ENCODE measurements at places on chromosomes 5 and 9.

DNA sequence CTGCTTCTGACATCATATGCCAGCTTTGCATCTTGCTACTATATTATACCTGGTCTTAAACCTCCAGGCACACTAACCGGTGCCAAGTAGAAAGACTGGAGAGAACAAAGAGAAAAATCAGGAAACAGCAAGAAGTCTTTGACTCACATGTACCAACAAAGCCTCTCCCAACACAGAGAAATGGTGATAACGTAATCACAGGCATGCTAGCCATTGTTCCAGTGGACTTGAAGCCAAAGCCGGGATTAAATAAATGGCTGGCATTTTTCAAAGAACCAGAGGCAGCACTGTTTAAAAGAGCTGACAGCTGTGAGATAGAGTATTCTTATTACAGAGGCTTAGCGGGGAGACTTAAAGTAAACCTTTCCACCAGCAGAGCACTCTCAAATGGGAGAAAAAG is 148.4 kb upstream of the NFIL3 start:
- DNase-seq = no peak

DNA sequence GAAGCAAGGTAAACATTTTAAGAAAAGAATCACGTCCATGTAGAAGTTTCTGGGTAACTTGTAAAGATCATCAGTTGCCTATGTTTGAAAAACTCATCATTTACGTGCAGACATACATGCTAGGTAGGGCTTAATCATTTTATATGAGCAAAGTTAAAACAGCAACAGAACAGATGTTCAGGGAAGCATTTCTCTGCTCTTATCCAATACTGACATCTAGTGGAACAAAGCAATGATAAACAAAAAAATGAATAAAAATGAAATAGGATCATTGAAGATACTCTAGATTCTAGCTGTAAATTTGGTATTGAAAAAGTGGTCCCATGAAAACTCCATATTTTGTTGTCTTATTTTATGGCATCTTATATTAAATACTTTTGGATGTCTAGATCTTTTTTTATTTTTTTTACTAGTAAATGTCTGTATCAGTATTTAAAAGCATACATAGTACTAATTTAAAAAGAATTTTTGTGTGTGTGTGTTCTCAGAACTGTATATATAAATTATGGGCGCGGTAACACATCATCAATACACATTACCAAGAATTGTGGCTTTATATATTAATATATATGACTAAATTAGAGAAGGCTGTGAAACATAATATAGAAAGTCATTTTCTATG is 1050.2 kb downstream of the CDH12 start:
- no peak for DNase-seq

GRCh38 chr5:109865637-109866036 is 175.9 kb downstream of the MAN2A1 start:
- DNase-seq = no peak

DNA sequence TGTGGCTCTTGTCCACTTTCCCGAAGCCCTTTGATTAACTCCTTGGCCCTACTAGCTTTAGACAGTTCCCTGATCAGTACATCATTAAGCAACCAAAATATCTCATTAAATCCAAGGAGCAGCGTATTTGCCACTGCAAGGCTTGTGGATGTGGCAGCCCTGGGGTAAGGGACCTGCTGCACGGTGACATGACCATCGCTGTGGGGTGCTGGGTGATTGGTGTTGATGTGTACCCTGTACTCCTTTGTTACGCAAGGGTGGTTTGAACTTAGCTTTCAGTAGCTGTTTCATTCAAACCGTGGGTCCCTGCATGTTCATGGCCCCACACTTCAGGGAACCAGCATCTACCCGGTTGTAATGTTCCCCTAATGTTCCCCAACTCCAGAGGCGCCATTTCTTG is 41.0 kb downstream of the OTULIN start:
- no peak for DNase-seq

GRCh38 chr5:177404641-177405179 is 4.2 kb upstream of the PFN3 start:
- DNase-seq = no peak

DNA sequence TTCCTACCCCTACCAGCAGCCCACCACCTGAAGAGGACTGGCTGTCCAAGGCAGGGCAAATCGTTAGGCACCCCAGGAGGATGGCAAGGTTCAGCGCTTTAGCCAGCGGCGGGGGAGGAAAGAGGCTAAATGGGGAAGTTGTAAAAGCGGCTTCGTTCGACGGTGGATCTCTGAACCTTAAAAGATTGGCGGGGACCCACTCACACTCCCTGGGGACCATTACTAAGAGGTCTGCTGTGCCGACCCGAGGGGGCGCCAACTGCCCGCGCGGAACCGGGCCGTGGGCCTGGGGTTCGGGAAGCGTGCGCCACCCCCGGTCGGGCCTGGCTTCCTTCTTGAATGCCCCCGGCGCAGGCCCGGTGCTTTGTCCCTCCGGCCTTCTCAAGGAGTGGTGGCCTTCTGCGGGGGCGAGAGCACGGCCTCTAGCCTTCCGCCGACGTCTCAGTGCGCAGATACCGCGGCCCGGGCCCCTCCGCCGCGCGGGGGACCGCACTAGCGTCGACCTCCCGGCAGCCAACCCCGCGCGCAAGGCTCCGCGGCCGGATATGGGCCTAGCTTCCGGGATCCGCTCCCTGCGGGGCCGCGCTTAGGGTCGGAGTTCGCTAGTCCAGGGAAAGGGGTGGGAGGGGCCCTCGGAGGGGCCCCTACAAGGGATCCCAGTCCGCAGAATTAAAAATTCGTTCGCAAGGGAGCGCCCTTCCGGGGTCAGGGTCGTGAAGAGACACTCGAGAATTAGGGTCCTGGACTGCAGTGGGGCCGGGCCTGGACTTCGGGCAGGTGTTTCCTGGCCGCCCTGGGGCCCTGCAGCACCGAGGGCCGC is 10.5 kb downstream of the NR2F1-AS1 start:
- DNase-seq = no peak

GRCh38 chr5:143304836-143305475 is 98.5 kb downstream of the NR3C1 start:
- no peak for DNase-seq

DNA sequence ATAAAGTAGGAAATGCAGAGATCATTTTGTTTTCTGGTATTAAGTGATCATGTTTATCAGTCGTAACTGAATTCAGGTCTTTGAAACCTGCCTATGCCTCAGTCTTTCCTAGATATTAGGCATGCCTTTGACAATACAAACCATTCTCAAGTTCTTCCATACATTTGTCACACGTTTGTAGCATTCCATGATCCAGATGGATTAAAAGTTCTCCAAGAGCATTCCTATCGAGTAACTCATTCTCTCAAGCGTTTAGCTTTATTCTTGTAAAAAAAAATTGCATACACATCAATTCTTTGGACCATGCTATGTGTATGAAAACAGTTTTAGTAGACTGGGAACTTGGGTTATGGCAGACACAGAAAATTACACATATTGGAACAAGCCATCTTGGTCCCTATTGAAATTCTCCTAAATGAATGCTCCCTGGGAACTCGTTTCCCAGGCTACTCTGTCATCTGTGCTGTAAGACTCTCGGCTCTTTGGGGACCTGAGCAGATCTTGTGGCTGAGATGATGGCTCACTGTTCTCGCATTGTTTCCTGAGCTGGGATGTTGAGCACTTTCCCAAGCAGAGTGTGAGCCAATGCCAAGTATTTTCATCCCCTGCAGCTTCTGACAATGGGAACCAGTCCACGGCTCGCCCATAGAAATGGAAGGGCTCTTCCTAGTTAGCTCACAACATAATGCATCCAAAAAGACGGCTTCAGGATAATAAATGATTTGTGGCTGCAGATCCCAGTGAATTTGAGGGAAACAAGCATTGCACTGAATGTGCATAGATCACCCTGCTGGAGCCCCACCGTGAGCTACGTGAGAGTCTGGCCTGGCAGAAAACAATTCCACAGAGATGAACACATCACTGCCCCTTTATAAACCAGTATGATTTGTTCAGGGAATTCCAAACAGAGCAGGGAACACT is 230.2 kb downstream of the IRX1 start:
- no peak for DNase-seq

DNA sequence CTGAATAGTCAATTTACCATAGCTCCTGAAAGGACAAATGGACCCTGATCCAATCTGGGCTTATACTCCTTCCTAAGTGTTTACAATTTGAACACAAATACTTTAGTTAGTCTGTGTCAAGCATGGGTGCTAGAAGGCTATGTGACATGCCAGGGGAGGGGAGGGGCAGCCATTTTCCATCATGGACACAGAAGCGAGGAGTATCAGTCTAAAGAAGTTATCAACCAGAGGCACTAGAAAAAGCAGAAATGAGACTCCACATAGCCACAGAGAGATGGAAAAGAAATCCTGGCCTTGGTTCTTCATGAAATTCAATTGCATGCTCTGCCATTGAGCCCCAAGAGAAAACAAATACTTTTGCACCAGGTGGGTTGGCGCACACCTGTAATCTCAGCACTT is 61.8 kb downstream of the NR6A1 start:
- no peak for DNase-seq

DNA sequence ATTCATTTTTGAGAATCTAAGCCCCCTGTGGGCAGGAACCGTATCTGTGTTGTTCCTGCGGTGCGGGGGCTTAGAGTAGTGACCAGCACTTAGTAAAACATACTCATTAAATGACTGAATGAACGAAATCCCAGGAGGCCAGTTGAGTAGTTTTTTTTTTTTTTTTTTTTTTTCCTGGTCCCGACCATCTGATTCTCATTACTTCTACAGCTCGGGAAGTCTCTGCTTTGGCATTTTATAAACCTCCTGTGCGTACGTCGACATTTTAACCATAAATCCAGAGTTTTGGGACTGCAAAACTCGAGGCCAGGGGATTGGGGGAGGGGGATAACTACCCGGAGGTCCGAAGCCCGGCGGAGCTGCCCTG is 31.5 kb upstream of the SPRY4 start:
- DNase-seq = no peak

DNA sequence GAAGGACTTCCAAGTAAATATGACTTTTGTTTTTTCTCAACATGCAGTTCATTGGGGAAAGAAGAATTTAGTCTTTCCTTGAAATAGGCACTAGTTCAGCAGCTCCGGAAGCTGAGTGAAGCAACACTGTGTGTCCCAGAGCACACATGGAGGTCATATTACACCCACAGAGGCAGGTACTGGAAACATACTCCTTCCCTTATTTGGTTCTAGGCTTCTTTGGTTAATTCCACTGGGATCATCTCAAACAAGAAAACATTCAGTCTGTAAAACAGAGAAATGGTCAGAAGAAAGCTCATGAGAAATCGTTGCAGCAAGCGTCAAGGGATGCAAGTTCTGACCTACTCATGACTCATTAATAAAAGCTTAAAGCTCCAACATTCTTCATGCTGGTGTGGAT is 175.1 kb upstream of the PCSK5 start:
- DNase-seq = no peak

DNA sequence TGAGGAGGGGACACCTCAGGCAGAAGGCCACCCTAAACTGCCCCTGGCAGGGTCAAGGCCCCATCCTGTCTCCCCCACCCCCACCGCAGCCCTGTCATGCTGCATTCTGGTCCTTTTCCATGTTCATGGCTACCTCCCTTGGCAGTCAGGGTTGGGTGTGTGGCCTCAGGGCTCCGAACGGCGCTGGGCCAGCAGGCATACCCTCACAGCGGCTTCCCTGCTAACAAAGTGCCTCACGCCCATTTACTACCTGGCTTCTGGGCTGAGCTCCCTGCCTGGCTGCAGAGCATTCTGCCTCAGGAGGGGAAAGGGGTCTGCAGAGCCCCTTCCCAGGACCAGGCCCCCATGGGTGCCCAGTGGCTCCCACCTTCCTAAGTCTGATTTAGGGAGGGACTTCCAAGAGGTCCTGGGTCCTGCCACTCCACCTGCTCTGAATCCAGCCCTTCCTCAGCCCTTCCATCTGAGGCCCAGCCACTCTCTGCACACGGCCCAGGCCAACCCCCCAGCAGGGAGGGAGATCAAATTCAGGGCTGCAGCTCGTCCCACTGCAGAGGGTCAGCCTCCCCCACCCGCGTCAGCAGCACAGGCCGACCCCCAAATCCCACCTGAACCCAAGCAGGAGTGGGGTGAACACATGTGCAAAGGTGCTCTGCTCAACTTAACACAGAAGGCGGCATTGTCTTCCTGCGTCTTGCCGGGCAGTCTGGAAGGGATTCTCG is 115.9 kb upstream of the PHYKPL start:
- DNase-seq = no peak

DNA sequence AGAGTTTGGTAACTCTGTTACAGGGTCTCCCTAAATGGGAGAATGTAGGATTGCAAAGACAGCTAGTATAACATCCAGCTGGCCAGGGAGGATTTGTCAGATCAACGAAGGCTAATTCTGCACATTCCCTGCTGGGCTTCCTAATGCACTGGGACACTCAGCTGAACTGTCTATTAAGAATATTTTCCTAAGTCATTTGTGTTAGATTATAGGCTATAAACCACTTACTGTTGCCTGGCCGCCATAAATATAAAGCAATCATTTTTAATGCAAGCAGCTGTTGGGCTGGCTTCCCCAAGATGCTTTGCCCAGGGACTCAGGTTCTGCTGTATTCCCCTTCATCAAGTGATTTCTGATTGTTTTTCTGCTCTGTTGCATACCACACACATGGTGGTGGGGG is 35.3 kb upstream of the SLIT3 start:
- no peak for DNase-seq

GRCh38 chr5:29990681-29991080 is 1202.8 kb upstream of the CDH6 start:
- no peak for DNase-seq

DNA sequence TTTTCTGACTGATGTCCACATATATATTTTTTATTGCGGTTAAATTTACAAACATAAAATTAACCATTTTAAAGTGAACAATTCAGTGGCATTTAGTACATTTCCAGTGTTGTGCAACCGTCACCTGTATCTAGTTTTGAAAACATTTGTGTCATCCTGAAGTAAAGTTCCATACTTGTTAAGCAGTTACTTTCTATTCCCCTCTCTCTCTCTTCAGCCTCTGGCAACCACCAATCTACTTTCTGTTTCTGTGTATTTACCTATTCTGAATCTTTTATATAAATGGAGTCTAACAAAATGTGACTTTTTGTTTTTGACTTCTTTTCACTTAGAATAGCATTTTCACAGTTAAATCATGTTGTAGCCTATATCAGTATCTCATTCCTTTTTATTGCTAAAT is 480.1 kb upstream of the SMARCA2 start:
- DNase-seq = no peak

GRCh38 chr9:110427497-110428104 is 89.9 kb upstream of the TXNDC8 start:
- no peak for DNase-seq

DNA sequence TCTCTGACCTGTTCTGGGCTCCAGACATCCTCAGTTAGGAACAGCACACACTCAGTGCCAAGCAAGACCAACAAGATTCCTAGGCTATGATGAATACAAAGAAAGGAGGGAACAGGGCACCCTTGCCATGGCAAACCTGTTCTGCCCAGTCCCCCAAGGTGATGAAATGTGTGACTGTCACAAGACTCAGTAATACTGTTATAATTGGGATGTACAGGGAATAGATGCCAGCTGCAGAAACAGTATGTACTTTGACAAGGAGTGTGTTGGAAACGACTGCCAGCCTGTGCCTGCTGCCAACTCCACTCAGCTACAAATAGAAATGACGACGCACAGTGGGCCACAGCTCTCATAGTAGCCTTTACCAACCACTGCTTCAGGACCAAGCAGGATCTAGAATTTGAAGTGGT is 453.0 kb downstream of the EFNA5 start:
- DNase-seq = no peak
